ENCODE measurements at places on chromosomes 12 and 14. TPM values are rescaled to one million over a fixed set of nuclear protein-coding genes. Genes with fewer than 3 reads are reported as not detected.

Gene SCN8A
- 15.2 TPM for total RNA-seq

Gene PTCSC3
- not detected for total RNA-seq

GRCh38 chr12:111194703-111195051 lies 174.2 kb downstream of the PHETA1 start:
- DNase-seq, result no peak

Gene SLC10A1
- total RNA-seq, result not detected

Gene VRTN
- 104 TPM for total RNA-seq

Gene KRT79
- not detected for total RNA-seq

GRCh38 chr12:78981-79380 lies 12.4 kb downstream of the IQSEC3 start:
- peak; percentile 26 for DNase-seq

Gene SLC6A12
- total RNA-seq, result 0.20 TPM

DNA sequence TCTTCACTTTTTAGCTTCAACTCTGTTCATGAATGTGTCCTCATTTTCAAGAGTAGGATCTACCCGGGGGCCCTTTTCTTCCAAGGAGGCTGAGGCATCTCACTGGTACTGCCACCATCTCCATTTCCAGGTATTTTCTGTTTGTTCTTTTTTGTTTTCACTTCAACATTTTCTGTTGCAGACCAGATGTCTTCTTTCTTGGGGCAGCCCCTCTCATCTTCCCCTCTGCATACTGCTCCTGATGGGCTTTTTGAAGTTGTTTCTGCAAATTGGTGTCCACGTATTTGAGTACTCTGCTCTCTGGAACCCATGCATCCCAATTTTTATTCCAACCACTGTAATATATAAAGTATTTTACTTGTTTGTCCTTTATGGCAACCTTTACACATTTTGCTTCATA lies 66.5 kb downstream of the LRP6 start:
- no peak for DNase-seq

All from H9 (cell line).